Activated CD8-positive, alpha-beta T cell treated with anti-CD3 and anti-CD28 coated beads, Interleukin-2, amount 10 ng/mL, durations not matched to agents 7 days and 5 days (primary cell): ENCODE measurements at places on chromosomes 1 and 21.

DNA sequence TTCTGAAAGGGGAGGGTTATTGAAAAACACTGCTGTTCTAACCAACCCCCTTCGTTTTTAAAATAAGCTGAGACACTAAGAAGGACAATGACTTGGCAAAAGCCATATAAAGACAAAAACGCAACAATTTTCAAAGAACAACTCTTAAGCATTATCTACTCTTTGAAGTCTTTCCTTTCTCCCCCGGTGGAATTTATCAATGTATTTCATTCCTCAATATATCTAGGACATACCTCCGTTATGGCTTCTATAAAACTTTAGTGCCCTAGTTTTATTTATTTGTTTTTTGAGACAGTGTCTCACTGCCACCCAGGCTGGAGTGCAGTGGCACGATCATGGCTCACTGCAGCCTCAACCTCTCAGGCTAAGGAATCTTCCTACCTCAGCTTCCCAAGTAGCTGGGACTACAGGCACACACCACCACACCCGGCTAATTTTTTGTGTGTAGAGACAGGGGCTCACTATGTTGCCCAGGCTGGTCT, 3.2 kb downstream of the NRDC start:
- no peak for DNase-seq

GRCh38 chr1:238690415-238690814, 696.0 kb upstream of the CHRM3 start:
- DNase-seq, result no peak

DNA sequence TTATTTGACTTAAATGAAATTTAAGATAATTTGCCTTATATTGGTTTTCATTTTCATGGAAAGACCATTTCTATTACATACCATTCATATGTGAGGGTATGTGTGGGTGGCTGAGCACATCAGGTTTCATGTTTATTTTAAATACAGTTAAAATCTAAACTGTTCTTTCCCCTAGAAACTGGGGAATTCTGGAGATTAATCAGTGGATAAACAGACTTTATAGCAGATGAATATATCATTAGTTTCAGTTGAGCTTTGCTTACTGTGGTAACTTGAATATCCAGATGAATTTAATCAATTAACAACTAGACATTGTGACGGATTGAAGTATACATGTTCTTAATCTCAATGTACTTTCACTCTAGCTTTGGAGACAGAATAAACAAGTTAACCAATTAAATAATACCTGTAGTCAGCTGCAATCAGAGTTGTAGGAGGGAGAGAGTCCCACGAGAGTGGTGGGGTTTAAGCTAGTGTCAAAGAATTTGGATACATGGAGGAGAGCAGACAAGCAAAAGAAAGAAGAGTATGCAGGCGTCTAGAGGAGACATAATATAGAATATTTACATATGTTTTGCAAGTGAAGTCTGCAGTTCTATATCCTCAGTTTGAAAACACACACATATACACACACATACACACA, 97.6 kb downstream of the PDE4B start:
- no peak for DNase-seq

- no peak for DNase-seq
Observed at GRCh38 chr21:34280389-34280795, 83.4 kb upstream of the KCNE2 start.

DNA sequence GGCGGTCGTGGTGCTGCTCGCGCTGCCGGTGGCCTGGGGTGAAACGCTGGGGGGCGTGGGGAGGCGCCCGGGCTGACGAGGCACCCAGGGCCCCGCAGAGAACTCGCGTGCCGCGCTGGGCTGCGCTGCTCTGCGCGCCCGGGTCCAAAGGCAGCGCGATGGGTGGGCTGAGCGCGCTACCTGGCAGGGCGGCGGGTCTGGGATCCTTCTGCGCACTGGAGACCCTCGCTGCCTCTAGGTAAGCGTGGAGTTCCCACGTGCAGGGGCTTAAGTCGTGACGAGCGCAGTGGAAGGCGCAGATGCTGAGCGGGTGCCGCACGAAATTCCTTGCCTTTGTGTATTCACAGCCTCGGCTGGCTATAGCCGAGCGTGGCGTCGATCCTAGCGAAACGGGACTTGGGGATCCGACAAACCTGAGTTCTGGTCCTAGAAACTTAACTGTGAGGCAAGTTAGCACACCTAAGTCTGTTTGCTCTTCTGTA, 24.6 kb downstream of the CR1L start:
- DNase-seq, result no peak

GRCh38 chr1:230425252-230426091, 660 bp downstream of the PGBD5 start:
- DNase-seq, result no peak

DNA sequence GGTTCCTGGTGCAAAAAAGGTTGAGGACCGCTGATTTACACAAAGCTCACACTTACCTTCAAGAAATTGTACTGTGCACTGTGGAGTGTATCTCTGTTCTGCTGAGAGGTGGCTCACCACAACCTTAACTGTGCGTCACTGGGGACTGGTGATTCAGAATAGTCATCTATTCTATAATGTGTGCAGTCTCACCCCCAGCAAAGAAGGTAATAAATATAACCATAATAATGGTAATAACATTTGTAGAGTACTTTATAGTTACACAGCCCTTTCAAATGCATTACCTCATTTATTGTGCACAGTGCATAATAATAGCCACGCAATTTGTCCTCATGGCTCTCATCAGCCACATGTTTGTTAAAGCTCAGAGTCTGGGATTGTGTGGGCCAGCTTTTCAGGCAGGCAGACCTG, 59.4 kb upstream of the DUSP10 start:
- DNase-seq, result no peak

GRCh38 chr1:201313086-201313485, 29.8 kb downstream of the PKP1 start:
- DNase-seq, result no peak

GRCh38 chr1:161737625-161738024, 12.0 kb upstream of the DUSP12 start:
- DNase-seq, result no peak

GRCh38 chr1:226645279-226645976, 93.7 kb downstream of the ITPKB start:
- DNase-seq, result peak; percentile 58

GRCh38 chr1:66940981-66941380, 16.2 kb downstream of the MIER1 start:
- no peak for DNase-seq

DNA sequence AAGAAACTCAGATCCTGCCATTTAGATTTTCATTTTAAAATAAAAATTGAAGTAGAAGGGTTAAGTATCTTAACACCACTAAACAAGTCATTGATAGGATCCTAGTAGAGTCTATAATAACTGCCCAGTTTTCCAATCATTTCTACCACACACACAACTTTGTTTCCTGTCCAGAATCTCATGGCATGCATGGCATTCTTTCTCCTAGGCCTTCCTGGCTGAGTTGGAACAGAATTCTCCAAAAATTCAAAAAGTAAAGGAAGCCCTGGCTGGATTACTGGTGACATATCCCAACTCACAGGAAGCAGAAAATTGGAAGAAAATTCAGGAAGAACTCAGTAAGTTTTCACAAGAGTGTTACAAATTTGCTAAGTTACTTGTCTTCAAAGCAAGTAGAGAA, 111.4 kb upstream of the BMP8A start:
- DNase-seq, result no peak

DNA sequence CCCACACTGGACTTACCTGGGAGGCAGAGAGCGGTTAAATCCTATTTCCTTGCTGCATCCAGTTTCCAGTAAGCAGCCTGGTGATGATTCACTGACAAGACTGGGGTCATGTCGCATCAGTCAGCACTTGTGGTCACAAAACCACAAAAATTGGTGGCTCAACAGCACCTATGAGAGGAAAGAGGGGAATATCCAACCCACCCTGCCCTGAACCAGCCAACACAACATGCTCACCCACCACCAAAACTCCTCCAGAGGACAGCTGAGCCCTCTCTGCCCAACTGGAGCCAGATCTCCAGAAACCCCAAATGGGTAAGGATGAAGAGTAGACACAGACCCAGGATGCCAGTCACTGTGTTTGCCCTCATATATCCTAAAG, 64.0 kb downstream of the CD46 start:
- DNase-seq, result peak; percentile 48

DNA sequence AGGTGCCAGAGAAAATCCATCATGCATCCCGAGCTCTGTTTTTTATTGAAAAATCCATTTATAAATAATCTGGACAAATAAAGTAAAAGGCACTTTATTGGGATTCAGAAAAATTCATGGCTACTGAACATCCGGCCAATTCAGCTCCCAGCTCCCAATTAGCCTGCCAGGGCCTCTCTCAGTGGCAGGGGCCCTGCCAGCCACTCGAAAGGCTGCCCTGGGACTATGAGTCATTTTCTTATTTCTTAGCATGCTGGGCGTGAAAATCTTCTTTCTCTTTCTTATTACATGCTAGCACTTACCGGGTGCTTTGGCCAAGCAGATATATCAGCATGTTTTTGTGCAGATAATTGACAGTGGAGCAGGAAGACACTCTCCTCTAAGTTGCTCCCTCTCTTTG, 283.3 kb downstream of the CAMTA1 start:
- no peak for DNase-seq

- DNase-seq, result no peak
Observed at GRCh38 chr1:208131621-208132286, 112.4 kb downstream of the PLXNA2 start.
